ENCODE measurements at places on chromosomes 2 and 18. TPM values are rescaled to one million over a fixed set of nuclear protein-coding genes. Genes with fewer than 3 reads are reported as not detected.

GRCh38 chr2:85801871-85802270, 48.1 kb downstream of the ATOH8 start:
- H3K4me1 ChIP-seq = peaks cover 13% of the 10 kb centered on the region
- H3K27ac ChIP-seq = no peak overlapping the region
- no peak overlapping the region for H3K4me3 ChIP-seq
- H3K36me3 ChIP-seq = no peaks in the 10 kb centered on the region
- no peak for DNase-seq

DNA sequence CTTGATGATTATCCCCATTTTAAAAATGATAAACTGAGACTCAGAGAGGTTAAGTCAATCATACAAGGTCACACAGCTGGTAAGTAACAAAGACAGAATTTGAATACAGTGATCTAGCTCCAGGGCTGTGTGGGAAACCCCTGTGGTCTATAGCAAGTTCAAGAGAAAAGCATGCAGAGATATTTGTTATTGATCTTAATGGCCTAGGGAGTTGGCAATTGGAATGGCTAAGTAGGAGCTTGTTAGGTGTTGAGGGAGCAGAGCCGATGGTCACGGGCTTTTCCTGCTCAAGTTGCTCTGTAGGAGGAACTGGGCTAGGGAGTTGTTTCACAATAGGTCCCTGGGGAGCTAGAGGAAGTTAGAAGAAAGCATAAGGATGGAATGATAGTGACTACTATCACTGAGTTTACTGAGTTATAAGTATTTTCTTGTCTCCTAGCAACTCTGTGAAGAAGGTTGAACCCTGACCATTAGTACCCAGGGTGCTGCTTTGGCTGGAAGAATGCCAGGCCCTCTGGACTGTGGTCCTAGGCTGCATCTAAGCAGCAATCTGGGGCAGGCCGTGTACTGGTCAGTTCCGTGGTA, 30.0 kb downstream of the RNF125 start:
- H3K4me1 ChIP-seq = peaks cover 30% of the 10 kb centered on the region
- peak; percentile 6 for DNase-seq
- no peaks in the 10 kb centered on the region for H3K27me3 ChIP-seq
- peak overlapping the region; percentile 84 for H3K27ac ChIP-seq
- H3K4me3 ChIP-seq = peak overlapping the region; percentile 30
- peaks cover 29% of the 10 kb centered on the region for H3K36me3 ChIP-seq

DNA sequence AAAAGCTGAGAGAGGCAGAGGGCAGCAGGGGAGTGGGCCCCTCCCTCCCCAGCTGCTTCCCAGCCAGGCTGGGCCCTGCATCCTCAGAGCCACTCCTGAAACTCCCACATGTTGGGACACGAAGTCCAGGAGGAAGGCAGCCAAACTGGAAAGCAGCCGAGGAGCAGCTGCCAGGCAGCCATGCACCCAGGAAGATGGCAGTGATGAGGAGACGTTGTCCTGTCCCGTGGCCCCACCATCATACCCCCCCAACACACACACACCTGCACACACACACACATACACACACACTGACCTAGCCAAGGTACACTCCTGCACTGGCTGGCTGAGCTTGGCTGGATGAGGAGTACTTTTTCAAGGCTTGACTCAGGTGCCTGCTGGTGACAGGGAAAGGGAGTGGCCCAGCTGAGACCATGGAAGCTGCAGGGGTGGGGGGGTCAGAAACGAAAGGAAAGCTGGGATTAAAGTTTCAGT, 106.0 kb downstream of the CYP26B1 start:
- no peaks in the 10 kb centered on the region for H3K36me3 ChIP-seq
- no peak overlapping the region for H3K4me3 ChIP-seq

DNA sequence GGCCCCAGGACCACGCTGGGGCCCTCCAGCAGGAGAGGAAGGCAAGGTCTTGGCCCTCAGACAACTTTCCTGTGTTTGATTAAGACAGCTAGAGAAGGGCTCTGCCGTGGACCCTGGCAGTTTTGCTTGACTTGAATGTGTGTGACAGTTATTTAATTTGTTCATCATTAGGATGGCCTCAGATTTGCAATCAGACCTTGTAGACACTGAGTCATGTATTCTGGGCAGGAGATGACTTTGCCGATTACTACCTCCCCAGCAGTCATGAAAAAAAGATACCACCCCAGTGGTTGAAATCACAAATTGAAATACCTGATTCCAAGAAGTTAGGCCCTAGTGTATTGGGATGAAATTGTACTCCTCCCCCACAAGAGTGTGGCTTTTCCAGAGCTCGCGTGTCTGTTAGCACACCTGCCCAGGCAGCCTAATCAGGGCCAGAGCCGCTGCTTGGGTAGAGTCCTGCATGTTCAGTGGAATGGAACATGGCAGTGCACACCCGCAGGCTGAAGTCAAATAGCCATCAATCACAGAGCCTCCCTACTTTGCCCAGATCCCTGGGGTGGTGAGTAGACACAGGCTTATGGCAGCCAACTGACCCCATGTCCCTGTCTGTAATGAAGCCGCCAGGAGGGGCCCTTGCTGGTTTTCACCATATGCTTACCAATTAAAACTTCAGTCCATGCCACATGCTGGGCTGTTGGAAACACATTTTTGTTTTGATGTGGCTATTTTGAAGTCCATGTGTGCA, 122.5 kb downstream of the TPGS2 start:
- H3K4me3 ChIP-seq = no peak overlapping the region
- H3K27me3 ChIP-seq = peaks cover 3% of the 10 kb centered on the region
- no peak overlapping the region for H3K27ac ChIP-seq

GRCh38 chr2:16438613-16439321, 226.9 kb downstream of the CYRIA start:
- no peak overlapping the region for H3K27ac ChIP-seq
- H3K36me3 ChIP-seq = no peaks in the 10 kb centered on the region
- H3K4me1 ChIP-seq = no peaks in the 10 kb centered on the region
- H3K27me3 ChIP-seq = peaks cover 6% of the 10 kb centered on the region
- no peak overlapping the region for H3K4me3 ChIP-seq

DNA sequence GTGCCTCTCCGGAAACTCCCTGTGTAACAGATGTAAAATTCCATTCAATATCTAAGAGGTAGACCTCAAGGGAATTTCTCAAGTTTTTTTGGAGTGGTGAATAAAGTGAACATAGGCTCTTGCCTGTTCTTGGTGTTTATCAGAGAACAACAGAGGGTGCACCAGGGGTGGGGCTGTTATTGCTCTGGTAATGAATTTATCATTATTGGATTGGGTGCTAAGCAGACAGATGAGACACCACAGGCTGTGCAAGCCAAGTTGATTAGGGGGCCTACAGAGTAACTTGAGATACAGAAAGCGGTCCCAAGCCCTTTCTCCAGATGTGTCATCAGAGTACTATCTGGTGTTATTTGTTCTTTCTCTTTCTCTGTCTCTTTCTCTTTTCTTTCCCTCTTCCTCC, 286.3 kb downstream of the OSR1 start:
- no peaks in the 10 kb centered on the region for H3K36me3 ChIP-seq
- no peaks in the 10 kb centered on the region for H3K4me1 ChIP-seq
- no peaks in the 10 kb centered on the region for H3K27me3 ChIP-seq
- no peak overlapping the region for H3K27ac ChIP-seq

- H3K27ac ChIP-seq = no peak overlapping the region
- no peak for DNase-seq
- H3K27me3 ChIP-seq = no peaks in the 10 kb centered on the region
- H3K4me1 ChIP-seq = no peaks in the 10 kb centered on the region
Observed at GRCh38 chr2:144943293-144943941, 423.5 kb upstream of the ZEB2 start.

DNA sequence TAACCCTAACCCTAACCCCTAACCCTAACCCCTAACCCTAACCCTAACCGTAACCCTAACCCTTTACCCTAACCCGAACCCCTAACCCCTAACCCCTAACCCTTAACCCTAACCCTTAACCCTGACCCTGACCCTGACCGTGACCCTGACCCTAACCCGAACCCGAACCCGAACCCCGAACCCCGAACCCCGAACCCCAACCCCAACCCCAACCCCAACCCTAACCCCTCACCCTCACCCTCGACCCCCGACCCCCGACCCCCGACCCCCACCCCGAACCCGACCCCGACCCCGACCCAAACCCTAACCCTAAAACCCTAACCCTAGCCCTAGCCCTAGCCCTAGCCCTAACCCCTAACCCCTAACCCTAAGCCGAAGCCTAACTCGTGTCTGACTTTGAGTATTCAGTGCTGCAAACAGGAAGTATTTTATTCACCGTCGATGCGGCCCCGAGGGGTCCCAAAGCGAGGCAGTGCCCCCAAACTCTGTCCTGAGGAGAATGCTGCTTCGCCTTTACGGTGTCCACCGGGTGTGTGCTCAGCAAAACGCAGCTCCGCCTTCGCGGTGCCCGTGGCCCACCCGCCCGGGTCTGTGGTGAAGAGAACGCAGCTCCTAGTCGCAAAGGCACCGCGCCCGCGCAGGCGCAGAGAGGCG, 36.0 kb downstream of the FAM110C start:
- no peaks in the 10 kb centered on the region for H3K36me3 ChIP-seq
- H3K27ac ChIP-seq = no peak overlapping the region
- H3K4me1 ChIP-seq = peaks cover 18% of the 10 kb centered on the region
- no peak overlapping the region for H3K4me3 ChIP-seq
- H3K27me3 ChIP-seq = peaks cover 2% of the 10 kb centered on the region

DNA sequence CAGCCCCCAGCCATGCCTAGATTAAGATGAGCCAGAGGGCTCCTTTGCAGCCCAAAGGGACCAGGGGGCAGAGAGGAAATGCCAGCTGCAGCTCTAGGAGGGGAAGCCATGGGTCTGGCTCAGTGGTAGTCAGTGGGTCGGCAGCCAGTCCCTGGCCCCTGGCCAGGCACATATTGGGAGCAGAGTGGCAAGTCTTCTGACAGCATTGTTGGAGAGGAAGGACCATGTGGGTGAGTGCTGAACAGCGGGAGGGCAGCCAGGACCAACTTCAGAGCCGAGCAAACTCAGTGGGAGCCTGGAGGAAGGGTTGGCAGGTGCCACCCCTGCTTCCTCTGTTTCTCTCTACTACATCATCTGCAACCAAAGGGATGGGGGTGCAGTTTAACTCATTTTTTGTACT, 140.5 kb upstream of the PELI1 start:
- DNase-seq = no peak
- no peaks in the 10 kb centered on the region for H3K27me3 ChIP-seq
- no peaks in the 10 kb centered on the region for H3K36me3 ChIP-seq

DNA sequence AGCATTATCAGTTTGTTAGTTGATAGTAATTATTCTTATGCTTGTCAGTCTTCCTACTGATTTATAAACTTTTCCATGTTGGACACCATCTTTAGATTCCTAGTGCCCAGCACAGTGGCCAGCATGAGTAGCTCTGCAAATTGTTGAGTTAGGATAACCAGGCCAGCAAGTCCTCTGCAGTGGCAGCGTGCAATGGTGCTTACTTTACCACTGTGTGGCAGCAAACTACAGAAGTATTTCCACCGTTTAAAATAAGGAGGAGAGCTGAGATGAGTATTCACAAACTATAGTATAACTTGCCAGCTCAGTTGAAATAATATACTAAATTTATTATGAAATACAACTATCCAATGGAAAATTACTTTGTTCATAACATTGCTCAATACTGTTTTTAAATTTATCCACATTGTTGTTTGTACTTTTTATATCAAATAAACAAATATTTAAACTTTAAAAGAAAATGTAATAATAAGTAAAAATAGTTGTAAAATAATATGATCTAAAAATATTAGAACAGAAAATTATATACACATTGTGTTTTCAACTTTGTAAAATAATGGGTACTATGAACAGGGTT, 9.3 kb upstream of the THADA start:
- H3K27me3 ChIP-seq = peaks cover 2% of the 10 kb centered on the region
- peak overlapping the region; percentile 62 for H3K4me3 ChIP-seq
- H3K27ac ChIP-seq = peak overlapping the region; percentile 84
- H3K4me1 ChIP-seq = peaks cover 17% of the 10 kb centered on the region
- peak; percentile 8 for DNase-seq
- peaks cover 1% of the 10 kb centered on the region for H3K36me3 ChIP-seq

DNA sequence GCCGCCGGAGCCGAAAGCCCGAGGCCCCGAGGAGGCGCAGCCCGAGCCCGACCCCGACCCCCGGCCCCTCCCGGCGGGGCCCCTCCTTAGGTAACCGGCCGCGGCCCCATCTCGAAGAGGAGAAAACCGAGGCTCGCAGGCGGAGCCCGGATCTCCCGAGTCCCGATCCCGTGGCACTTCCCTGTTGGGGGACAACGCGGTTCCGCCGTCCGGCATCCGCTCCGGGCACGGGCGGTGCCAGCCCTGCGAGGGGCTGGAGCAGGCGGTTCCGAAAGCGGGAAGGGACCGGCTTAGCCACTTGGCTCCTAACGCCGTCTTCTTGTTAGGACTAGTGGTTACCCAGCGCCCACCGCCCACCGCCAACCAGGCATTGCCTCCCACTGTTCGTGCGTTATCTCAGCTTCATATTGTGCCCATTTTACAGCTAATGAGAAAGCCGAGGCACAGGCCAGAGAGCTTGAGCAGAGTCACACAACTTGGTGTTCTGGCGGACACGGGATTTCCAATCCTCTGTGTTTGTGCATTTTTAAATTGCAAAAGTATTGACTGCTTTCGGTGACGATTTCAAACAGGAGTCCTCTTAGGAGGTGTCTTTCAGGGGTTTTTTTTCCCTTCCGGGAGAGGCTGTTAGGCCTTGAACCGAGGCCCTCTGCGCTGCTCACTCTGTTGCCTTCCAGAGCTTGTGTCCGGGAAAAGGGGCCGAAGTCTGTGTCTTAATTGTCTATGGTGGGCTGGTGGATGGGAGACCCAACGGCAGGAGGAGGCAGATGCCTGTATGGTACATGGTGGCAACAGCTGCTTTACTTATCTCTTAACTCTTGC, 562 bp downstream of the CENPA start:
- peak overlapping the region; percentile 96 for H3K4me3 ChIP-seq
- H3K36me3 ChIP-seq = peaks cover 32% of the 10 kb centered on the region

GRCh38 chr2:143704451-143705106, 575.4 kb downstream of the ARHGAP15 start:
- peaks cover 58% of the 10 kb centered on the region for H3K36me3 ChIP-seq
- no peaks in the 10 kb centered on the region for H3K27me3 ChIP-seq
- H3K4me1 ChIP-seq = peaks cover 31% of the 10 kb centered on the region
- DNase-seq = no peak

GRCh38 chr2:45004562-45005191, 4.6 kb downstream of the SIX2 start:
- DNase-seq = no peak
- H3K36me3 ChIP-seq = peaks cover 3% of the 10 kb centered on the region
- no peak overlapping the region for H3K27ac ChIP-seq
- H3K27me3 ChIP-seq = peaks cover 77% of the 10 kb centered on the region

DNA sequence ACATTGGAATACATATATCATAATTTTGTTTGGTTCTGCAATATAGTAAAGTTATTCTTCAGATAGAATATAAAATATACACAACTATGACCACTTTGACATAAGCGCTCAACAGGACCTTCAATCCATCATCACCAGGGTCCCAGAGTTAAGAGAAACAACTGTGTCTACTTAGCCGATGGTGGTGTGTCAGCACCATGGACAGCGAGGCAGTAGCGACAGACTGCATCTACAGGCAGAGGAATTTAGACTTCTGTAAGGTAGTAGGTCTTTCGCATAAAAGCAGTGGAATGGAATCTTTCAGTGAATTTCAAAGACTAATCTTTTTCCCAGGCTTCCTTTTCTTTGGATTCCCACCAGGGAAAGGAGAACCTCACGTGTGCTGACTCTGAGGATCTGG, 20.5 kb upstream of the LRPPRC start:
- H3K27ac ChIP-seq = no peak overlapping the region
- peak; percentile 8 for DNase-seq
- H3K36me3 ChIP-seq = no peaks in the 10 kb centered on the region

The R3HDM1 gene
- 64.0 TPM for total RNA-seq

The BCL2 gene
- total RNA-seq = 95.9 TPM

The CFAP221 gene
- not detected for total RNA-seq

The SCN1A gene
- total RNA-seq = not detected

The RFX8 gene
- 1.2 TPM for total RNA-seq

The MAL gene
- 264 TPM for total RNA-seq

The ACTG2 gene
- 0.26 TPM for total RNA-seq

The PSME4 gene
- 59.7 TPM for total RNA-seq

The DAW1 gene
- not detected for total RNA-seq

The ZDBF2 gene
- 9.3 TPM for total RNA-seq

The IL1R1 gene
- 2.4 TPM for total RNA-seq

Measured in activated T-helper 1 cell treated with anti-CD3 and anti-CD28 coated beads, Interleukin-12 subunit alpha, Interleukin-12 subunit beta, Interleukin-2, Interleukin-4 antibody, amounts not matched to agents 30 ng/mL and 10 ng/mL and 1 ng/mL, durations not matched to agents 14 hours and 24 hours and 36 hours (primary cell).